ENCODE measurements at places on chromosomes 16 and 17.

GRCh38 chr17:83175822-83176622, 96.6 kb downstream of the METRNL start:
- DNase-seq = no peak

- no peak for DNase-seq
These were observed 4.3 kb downstream of the POLG2 start for GRCh38 chr17:64492481-64493109.

DNA sequence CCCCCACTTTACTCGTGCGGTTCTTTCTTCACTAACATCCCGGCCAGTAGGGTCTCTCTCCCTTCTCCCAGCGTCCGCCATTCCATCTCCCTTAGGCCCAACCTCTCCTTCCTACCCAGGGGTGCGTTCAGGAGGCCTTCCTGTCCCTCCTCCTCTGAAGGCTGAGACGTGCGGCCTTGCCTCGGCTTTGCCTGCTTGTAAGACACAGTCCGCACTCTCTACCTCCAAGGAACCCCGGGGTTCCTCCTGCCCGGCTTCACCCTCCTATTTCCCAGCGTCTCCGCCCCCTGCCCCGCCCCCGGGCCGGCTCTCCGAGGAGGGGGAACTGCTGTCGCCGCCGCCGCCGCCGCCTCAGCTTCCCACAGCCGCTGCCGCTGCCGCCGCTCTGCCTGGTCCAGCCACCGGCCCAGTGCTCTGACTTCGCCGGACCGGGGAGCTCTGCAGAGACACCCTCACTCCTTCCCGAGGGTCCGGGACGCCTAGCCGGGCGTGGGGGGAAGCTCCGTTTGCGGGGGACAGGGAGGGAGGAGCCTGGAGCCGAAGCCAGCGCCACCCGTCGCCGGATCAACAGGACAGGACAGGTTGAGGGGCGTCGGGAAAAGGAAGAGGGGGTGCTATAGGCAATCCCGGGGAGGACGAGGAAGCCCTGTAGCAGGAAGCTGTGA, 1.2 kb upstream of the FGF11 start:
- DNase-seq = no peak

GRCh38 chr16:18979936-18980335, 3.8 kb upstream of the TMC7 start:
- DNase-seq = peak; percentile 51

DNA sequence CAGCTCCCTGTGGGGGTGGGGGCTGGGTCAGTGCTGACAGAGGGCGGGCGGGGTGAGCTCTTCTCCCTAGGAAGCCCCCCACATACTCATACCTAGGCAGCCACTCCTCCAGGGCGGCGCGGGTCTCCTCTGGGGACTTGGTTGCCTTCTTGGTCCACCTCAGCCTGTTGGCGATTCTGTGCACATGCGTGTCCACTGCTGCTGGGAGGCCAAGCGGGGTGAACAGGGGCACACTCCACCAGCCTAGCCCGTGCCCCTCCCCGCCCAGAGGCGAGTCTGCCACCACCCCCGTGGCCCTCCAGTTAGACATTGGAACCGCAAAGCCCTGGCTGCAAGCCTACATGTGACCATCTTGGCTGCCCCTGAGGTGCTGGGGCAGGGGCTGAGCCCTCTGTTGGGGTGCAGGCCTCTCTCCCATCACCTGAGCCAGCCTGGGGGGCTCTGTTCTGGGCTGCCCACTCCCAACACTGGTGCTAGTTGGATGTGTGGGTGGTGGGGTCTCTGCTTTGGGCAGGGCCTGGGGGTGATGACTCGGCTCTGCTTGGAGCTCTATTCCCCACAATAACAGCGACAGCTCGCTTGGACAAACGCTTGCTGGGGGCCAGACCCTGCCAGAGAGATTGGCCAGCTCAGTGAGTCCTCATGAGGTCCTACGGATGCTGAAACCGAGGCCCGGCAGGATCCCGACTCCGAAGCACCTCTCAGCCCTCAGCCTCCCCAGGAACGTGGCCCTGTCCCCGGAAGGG, 7.4 kb downstream of the NTHL1 start:
- DNase-seq = no peak

GRCh38 chr16:46428108-46429061, 192.8 kb downstream of the SHCBP1 start:
- no peak for DNase-seq

- no peak for DNase-seq
These were observed 3.9 kb upstream of the MYO1D start for GRCh38 chr17:32880671-32881453.

DNA sequence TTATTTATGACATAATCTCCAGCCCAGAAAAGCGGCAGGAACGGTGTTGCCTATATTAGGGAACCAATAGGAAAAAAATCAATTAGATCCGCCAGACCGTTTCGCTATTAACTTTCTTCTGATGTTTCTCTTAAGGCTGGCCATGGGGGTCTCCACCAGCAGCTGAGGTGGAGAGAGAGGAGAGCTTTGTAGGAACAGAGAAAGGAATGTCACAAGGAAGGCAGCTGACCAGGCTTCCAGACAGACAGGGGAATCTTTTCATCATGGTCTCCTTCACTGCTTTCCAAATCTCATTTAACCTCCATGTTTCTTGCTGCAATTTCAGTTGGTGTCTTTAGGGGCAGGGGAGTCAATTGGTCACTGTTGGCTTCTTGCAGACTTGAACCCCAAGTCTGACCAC, 8.9 kb upstream of the SEZ6 start:
- DNase-seq = no peak

DNA sequence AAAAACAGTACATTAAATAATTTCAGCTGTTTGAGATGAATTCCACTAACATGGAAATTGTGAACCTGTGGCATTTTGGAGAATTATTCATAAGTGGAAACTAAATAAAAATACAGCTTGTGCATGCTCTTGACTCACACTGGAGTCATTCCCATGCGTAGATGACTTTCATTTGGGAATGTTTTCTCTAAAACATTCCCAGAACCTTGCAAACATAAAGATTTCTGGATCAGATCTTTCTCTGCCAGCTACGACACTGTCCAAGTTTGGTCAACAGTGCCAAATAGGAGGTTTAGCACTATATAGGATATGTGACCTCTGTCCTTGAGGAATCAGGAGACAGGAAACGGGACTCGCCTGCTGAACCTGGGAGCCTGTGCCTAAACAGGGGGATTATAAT, 400.9 kb downstream of the SLC39A11 start:
- no peak for DNase-seq

DNA sequence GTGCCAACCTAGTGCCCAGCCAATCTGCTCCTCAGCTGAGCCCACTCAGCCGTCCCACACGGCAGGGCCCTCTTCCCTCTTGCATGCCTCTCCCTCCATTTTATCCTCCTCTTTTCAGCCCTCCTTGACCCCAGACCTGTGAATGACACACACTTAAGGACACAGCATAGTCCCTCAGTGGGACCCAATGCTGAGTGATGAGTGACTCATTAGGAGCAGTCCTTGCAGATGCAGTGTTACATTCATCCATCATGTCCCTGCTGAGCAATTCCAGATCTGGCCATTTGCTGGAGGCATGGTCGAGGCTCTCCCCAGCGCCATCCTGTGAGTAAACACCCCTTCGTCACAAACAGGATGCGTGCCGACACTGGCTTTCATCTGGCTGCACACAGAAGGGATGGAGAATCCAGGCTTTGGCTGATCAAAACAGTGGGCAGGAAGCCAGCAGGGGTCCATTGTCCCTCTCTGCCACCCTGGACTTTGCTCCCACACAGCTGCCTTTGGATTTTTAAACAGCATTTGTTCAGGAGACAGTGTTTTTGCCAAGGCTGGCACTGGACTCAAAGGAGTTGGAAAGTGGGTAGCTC, 122.6 kb downstream of the AXIN2 start:
- no peak for DNase-seq

GRCh38 chr16:87584271-87584670, 18.0 kb upstream of the JPH3 start:
- DNase-seq = no peak

- DNase-seq = no peak
These were observed 27.6 kb downstream of the NXPH3 start for GRCh38 chr17:49603238-49603637.

DNA sequence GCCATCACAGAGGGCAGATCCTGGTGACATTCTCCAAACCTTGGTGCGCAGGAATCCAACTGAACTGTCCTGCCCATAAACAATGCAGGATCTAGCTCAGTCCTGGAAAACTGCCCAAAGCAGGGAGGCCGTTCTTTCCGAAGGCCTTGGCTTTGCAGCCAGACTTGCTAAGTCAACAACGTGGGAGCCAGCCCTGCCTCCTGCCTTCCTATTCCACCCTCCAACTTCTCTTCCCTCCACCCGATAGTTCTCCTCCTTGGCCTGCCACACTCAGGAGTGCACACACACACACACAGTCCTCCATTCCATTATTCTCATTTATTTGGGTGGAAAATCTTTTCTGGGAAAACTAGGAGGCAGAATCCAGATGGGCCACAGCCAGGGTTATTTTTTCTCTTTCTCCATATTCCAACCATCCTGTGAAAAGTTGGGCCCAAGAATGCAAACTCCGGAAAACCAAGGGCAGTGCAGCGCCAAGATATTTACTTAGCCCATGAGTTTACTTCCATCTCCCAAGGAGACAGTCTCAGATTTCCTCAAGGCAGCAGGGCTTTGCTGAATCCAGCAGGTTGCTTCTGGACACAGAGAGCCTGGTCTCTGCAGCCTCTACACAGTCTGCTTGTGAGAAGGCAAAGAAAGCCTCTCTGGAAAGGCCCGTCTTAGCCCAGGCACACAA, 15.8 kb downstream of the COPRS start:
- DNase-seq = no peak

GRCh38 chr17:52124561-52124960, 34.0 kb downstream of the CA10 start:
- DNase-seq = no peak

DNA sequence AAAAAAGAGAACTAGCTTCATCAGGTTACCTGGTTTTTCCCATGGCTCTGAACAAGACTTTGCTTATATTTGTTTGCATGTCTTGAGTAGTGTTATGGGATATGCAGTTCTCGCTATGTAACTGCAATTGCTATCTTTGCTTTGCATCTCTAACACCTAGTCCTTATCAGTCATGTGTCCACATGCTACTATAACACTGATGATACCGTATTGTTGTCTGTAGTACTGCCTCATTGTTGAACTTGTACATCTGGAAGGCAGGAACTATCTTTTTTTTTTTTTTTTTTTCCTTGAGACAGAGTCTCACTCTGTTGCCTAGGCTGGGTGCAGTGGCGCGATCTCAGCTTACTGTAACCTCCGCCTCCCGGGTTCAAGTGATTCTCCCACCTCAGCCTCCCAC, 2.5 kb downstream of the PSME3 start:
- no peak for DNase-seq

GRCh38 chr17:35726127-35726952, 5.1 kb upstream of the RASL10B start:
- no peak for DNase-seq

GRCh38 chr16:58336332-58337089, 41.7 kb upstream of the PRSS54 start:
- peak; percentile 50 for DNase-seq

GRCh38 chr17:42798011-42798382, 507 bp downstream of the COA3 start:
- no peak for DNase-seq

DNA sequence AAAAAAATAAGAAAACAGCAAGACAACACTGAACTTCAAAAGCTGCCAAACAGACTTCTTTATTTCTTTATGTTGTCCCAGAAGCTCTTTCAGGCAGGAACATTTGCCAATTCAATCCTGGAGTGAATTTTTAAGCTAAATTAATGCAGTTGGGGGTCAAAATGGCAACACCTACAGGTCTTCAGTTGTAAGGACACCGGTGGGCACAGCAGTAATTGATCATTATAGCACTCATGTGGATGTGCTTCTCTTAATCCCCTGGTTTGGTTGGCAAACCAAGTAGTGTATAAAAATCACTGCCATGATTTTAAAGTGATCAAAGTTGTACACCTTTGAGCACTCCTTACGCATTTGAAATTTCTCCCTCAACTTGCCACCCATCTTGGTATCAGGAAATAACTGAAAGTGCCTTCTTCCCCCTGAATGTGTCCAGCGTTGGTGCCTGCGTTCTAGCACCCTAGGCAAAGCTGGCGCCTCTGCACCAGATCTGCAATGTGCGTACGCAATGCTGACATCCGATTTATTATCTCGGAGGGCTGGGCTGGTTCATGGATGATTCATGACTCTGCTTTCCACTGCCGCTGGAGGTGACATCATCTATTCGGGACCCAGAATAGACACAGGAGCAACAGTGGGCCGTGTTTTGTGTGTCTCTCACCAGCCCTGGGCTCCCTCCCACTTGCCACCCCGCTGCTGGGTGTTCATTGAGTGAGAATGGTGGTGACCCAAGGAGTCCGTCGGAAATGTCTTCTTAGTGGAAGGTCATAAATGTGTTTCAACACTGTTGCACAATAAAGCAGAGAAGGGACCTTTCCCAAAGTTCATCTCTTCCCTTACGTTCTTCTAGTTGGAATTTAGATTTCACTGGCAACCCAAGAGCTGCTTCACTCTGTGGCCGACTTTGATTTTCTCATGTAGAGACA, 203.4 kb downstream of the CCDC182 start:
- DNase-seq = no peak

GRCh38 chr17:17056156-17056539, 13.9 kb downstream of the MPRIP start:
- DNase-seq = no peak

DNA sequence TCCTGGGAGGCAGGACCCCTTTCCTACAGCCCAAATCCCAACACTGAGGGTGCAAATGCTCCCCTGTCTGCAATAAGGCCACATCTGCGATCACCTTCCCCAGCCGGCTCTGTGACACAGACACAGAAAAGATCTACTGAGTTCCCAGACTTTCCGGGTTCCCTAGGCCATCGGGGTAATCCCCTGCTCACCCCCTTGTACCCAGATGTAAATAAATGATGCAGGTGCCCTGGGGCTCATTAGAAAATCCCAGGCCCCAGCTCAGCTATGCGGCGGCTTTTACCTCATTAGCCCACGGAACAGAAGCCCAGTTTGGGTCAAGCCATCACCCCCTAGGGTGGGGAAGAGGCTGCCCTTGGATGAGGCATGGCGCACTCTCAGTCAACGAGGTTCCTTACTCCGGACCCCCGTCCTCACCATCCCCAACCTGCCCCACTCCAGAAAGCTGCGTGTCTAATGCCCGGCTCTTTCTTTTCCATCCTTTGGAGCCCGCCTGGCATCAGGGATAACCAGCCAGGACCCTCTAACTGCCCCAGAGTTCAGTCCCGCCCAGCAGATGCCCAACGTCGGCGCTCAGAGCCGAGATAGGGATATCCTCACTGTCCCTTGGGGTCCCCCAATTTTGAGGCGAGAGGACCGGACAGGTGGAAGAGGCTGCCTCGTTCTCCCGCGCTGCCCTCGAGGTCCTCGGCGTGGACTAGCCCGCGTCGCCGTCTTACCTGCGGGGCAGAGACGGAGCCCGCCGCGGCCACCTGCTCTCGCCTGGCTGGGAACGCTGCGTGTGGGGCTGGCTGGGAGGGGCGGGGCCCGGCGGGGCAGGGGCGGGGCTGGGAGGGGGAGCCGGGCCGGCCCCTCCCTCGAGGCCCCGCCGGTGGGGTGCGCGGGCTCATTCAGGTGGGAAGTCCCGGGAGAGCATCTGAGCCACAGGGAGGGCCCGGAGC, at the start of gene ZNF385C:
Gene ZNF385C (minus strand): TSS at position 783 of the 941 bp plus-strand sequence. CDS start 35,417 bp downstream, outside the sequence.
- no peak for DNase-seq
